Natural killer cell (primary cell): ENCODE measurements at places on chromosomes 7 and 10. TPM values are rescaled to one million over a fixed set of nuclear protein-coding genes. Genes with fewer than 3 reads are reported as not detected.

RHBDD2 gene
- total RNA-seq, result 45.2 TPM

GAD2 gene
- not detected for total RNA-seq

- no peak overlapping the region for H3K27ac ChIP-seq
- DNase-seq, result no peak
- H3K27me3 ChIP-seq, result no peaks in the 10 kb centered on the region
- no peaks in the 10 kb centered on the region for H3K36me3 ChIP-seq
These were observed 30.9 kb downstream of the ANKRD16 start for GRCh38 chr10:5858811-5859210.

DNA sequence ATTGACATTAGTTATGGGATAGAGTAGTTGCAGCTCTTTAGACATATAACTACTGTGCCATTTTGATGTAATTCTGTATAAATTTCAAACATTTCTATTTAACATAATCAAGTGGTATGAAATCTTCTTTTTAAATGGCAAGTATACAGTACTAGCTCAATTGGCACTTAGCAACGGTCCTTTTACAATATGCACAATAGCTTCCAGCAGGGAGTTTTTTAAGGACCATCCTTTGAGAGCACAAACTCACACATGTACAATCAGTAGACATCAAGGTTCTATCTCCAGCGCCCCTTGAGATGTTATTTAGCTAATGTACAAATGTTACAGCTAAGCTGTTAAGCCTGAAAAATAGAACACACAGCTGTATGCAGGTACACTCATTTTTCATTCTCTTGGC, 480.7 kb downstream of the TFEC start:
- H3K27me3 ChIP-seq, result no peaks in the 10 kb centered on the region
- no peak for DNase-seq
- H3K27ac ChIP-seq, result no peak overlapping the region
- H3K36me3 ChIP-seq, result no peaks in the 10 kb centered on the region

GRCh38 chr7:70579397-70580097, 552.4 kb upstream of the GALNT17 start:
- H3K36me3 ChIP-seq, result no peaks in the 10 kb centered on the region
- H3K27me3 ChIP-seq, result no peaks in the 10 kb centered on the region
- no peak overlapping the region for H3K27ac ChIP-seq
- H3K4me3 ChIP-seq, result no peak overlapping the region
- no peaks in the 10 kb centered on the region for H3K4me1 ChIP-seq
- DNase-seq, result no peak

GRCh38 chr10:97781618-97782331, 10.0 kb upstream of the SFRP5 start:
- H3K4me3 ChIP-seq, result no peak overlapping the region
- no peaks in the 10 kb centered on the region for H3K27me3 ChIP-seq
- H3K4me1 ChIP-seq, result peaks cover 4% of the 10 kb centered on the region

PIK3AP1 gene
- total RNA-seq, result 95.3 TPM

DNA sequence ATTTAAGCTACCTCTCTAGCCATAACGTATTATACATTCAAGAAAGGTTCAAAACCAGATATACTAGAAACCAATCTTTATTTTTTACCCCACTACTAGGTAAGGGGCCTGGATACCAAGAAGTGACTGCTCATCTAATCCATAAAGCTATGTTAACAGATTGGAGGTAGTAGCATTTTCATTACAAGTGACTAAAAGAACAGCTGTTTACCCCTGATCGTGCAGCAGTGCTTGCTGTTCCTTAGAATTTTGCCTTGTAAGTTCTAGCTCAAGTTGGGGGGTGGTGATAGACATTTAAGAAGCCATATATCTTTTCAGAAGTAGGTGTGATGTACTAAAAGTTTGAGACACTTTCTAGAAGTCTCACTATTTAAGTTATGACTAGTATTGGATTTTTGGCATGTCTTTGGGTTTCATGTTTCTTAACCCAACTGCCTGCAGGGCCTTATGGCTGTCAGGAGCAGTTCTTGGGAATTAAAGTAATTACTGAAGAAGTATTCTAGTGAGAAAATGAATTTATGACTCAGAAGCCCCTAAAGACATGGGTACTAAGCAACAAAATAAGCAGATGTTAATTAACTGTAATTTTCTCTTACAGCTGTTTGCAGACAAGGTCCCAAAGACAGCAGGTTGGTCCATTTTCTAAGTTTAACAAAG, 2.3 kb downstream of the PPIA start:
- H3K4me3 ChIP-seq, result no peak overlapping the region
- peaks cover 48% of the 10 kb centered on the region for H3K36me3 ChIP-seq
- peak overlapping the region; percentile 99 for H3K27ac ChIP-seq
- DNase-seq, result no peak

- H3K36me3 ChIP-seq, result no peaks in the 10 kb centered on the region
- no peak overlapping the region for H3K27ac ChIP-seq
- H3K4me3 ChIP-seq, result no peak overlapping the region
- H3K4me1 ChIP-seq, result no peaks in the 10 kb centered on the region
These were observed 48.2 kb downstream of the ZNRF2 start for GRCh38 chr7:30332549-30332948.

- no peaks in the 10 kb centered on the region for H3K27me3 ChIP-seq
- H3K27ac ChIP-seq, result no peak overlapping the region
- DNase-seq, result no peak
These were observed 35.4 kb downstream of the CTTNBP2 start for GRCh38 chr7:117837841-117838240.

PRLHR gene
- total RNA-seq, result not detected

GRCh38 chr7:41037691-41038090, 665.2 kb downstream of the INHBA start:
- no peak overlapping the region for H3K27ac ChIP-seq
- no peaks in the 10 kb centered on the region for H3K36me3 ChIP-seq
- H3K4me3 ChIP-seq, result no peak overlapping the region
- DNase-seq, result no peak
- no peaks in the 10 kb centered on the region for H3K4me1 ChIP-seq

DNA sequence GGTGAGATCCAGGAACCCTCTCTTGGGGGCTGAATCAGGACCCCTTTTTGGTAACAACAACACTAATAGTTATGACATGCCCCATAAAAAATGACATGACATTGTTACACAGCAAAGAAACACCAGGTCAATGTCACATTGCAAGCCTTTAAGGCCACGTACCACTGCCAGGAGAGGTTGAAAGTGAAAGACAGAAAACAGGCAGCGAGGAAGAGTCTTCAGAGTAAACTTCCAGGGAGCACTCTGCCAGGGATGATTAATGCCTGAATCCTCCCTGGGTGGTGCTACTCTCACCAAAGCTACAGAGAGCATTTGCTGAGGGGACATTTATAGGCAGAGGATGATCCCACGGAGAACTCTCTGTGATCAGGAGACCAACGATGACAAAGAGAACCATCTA, 551.6 kb downstream of the CALN1 start:
- H3K4me1 ChIP-seq, result no peaks in the 10 kb centered on the region
- no peak for DNase-seq
- H3K27ac ChIP-seq, result no peak overlapping the region
- no peak overlapping the region for H3K4me3 ChIP-seq
- no peaks in the 10 kb centered on the region for H3K27me3 ChIP-seq
- H3K36me3 ChIP-seq, result no peaks in the 10 kb centered on the region

- H3K27ac ChIP-seq, result no peak overlapping the region
- peaks cover 4% of the 10 kb centered on the region for H3K27me3 ChIP-seq
- no peak for DNase-seq
- no peak overlapping the region for H3K4me3 ChIP-seq
- H3K36me3 ChIP-seq, result no peaks in the 10 kb centered on the region
These were observed 2.9 kb downstream of the RAMP3 start for GRCh38 chr7:45160417-45160881.

- no peak overlapping the region for H3K27ac ChIP-seq
- H3K36me3 ChIP-seq, result no peaks in the 10 kb centered on the region
- H3K27me3 ChIP-seq, result peaks cover 7% of the 10 kb centered on the region
- peaks cover 2% of the 10 kb centered on the region for H3K4me1 ChIP-seq
- DNase-seq, result no peak
- H3K4me3 ChIP-seq, result no peak overlapping the region
These were observed 9.3 kb downstream of the KCNH2 start for GRCh38 chr7:150968734-150969372.

CPED1 gene
- 1.3 TPM for total RNA-seq

- DNase-seq, result peak; percentile 81
- H3K4me3 ChIP-seq, result no peak overlapping the region
- H3K36me3 ChIP-seq, result no peaks in the 10 kb centered on the region
- no peak overlapping the region for H3K27ac ChIP-seq
These were observed 14.7 kb upstream of the C7orf33 start for GRCh38 chr7:148575640-148576411.

HOXA9 gene
- 0.42 TPM for total RNA-seq

GRCh38 chr10:70573599-70574506, 28.7 kb downstream of the PRF1 start:
- no peaks in the 10 kb centered on the region for H3K27me3 ChIP-seq
- H3K36me3 ChIP-seq, result no peaks in the 10 kb centered on the region
- H3K4me3 ChIP-seq, result no peak overlapping the region
- no peak for DNase-seq
- H3K4me1 ChIP-seq, result peaks cover 89% of the 10 kb centered on the region

GRCh38 chr7:139744768-139745677, 32.8 kb downstream of the HIPK2 start:
- no peak overlapping the region for H3K4me3 ChIP-seq
- DNase-seq, result no peak
- H3K27ac ChIP-seq, result no peak overlapping the region
- peaks cover 21% of the 10 kb centered on the region for H3K4me1 ChIP-seq
- H3K36me3 ChIP-seq, result no peaks in the 10 kb centered on the region

TWIST1 gene
- total RNA-seq, result not detected

- H3K4me3 ChIP-seq, result no peak overlapping the region
- no peak overlapping the region for H3K27ac ChIP-seq
- no peak for DNase-seq
- no peaks in the 10 kb centered on the region for H3K4me1 ChIP-seq
These were observed 27.1 kb upstream of the LBX1 start for GRCh38 chr10:101256387-101256786.

ITGA8 gene
- not detected for total RNA-seq

- no peaks in the 10 kb centered on the region for H3K4me1 ChIP-seq
- DNase-seq, result no peak
- H3K27me3 ChIP-seq, result no peaks in the 10 kb centered on the region
- H3K27ac ChIP-seq, result no peak overlapping the region
- H3K36me3 ChIP-seq, result no peaks in the 10 kb centered on the region
- no peak overlapping the region for H3K4me3 ChIP-seq
These were observed 73.1 kb downstream of the PPP1R3C start for GRCh38 chr10:91559750-91560149.

DNA sequence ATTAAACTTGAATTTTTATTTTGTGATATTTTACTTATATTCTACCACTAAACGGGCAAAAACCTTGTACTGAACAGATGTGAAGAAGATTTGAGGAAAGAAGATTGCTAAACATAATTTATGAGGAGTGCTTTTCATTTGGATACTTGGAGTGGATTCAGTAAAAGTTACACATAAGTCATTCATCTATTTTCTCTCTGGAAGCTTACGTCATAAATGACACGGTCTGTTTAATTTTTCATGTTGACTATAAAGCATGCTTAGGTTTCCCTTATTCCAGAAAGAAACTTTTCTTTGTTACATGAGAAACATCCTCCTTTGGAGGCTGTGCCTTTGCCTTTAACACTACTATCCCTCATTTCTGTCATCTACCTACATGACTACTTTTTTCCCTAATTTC, 53.9 kb downstream of the TFEC start:
- DNase-seq, result no peak
- H3K27me3 ChIP-seq, result no peaks in the 10 kb centered on the region
- no peaks in the 10 kb centered on the region for H3K4me1 ChIP-seq
- no peaks in the 10 kb centered on the region for H3K36me3 ChIP-seq
- no peak overlapping the region for H3K4me3 ChIP-seq
- H3K27ac ChIP-seq, result no peak overlapping the region

SFMBT2 gene
- 52.2 TPM for total RNA-seq

DNA sequence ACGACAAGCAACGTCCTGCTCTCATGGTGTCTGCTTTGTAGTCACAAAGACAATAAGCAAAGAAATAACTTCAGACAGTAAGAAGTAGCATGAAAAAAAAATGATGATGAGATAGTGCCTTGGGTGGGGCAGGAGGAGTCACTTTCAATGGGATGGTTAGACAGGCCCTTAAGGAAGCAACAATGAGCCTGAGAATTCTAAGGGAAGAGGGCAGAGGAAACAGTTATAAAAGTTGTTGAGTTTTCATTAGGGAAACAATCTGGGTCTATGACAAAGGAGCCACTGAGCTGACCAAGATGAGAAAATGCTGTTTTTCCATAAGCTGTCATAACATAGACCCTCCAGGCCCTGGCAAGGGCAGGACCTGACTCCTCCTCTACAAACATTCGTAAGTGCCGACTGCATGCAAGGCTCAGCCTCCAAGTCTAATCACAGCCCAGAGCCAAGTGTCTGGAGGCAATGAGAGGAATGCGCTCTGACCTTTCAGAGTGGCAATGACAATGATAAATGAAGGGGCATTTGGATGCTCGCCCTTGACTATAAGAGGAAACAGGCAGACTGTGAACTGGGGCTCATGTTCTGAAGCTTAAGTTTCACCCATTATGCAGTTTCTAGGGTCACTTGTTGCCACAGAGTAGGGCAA, 43.7 kb downstream of the PPP1R3C start:
- H3K36me3 ChIP-seq, result no peaks in the 10 kb centered on the region
- no peak overlapping the region for H3K27ac ChIP-seq
- H3K4me3 ChIP-seq, result no peak overlapping the region

XRCC2 gene
- total RNA-seq, result 1.3 TPM

SLC26A5 gene
- not detected for total RNA-seq

HABP2 gene
- not detected for total RNA-seq

GPR141 gene
- 55.2 TPM for total RNA-seq

BAMBI gene
- 0.95 TPM for total RNA-seq

DNA sequence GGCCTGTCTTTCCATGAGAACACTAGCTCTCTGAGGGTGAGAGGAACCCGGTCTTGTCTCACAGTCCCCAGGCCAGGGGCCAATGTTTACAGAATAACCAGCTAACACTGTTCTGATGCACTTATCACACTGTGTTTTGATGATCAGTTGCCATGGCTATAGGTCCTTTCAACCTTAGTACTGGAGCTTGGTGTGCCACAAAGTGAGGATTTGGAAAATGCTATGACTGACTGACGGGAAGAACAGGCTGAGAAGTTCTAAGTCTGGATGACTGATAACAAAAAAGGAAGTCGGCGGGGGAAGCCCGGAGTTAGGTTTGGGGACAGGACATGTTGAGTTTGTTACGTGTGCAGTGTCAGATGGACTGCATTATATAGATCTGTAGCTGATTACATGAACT, 141.8 kb downstream of the CTTNBP2 start:
- H3K4me3 ChIP-seq, result no peak overlapping the region
- no peaks in the 10 kb centered on the region for H3K27me3 ChIP-seq
- H3K27ac ChIP-seq, result no peak overlapping the region
- DNase-seq, result no peak
- H3K36me3 ChIP-seq, result no peaks in the 10 kb centered on the region
